ENCODE measurements at places on chromosomes 16 and 17.

DNA sequence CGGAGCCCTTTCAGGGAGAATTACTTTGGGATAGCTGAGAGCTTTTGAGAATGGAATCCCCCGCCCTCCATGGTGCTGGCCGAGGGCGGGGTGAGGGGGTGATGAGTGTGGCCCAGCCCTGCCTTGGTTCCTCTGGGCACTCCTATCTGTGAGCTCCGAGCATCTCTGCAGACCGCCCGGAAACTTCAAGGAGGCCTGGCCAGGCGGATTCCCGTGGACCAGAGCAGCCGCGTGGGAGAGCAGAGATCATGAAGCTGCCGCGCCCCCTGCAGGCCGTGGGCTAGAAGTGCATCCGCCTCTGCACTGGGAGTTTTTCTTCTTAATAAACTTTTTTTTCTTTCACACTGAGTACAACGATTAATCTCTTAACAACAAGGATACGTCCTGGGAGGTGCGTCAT lies 392.9 kb upstream of the EEF2KMT start:
- no peak for DNase-seq

DNA sequence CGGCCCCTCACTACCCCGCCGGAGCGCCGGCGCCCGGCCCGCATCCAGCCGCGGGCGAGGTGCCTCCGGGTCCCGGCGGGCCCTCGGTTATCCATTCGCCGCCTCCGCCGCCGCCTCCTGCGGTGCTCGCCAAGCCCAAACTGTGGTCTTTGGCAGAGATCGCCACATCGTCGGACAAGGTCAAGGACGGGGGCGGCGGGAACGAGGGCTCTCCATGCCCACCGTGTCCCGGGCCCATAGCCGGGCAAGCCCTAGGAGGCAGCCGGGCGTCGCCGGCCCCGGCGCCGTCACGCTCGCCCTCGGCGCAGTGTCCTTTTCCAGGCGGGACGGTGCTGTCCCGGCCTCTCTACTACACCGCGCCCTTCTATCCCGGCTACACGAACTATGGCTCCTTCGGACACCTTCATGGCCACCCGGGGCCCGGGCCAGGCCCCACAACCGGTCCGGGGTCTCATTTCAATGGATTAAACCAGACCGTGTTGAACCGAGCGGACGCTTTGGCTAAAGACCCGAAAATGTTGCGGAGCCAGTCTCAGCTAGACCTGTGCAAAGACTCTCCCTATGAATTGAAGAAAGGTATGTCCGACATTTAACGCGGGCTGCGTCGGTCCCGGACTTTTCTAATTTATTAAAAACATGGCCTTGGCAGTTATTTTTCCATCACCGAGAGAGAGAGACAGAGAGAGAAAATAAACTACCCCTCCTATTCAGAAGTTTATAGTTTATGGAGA lies 2.8 kb downstream of the IRX5 start:
- no peak for DNase-seq

DNA sequence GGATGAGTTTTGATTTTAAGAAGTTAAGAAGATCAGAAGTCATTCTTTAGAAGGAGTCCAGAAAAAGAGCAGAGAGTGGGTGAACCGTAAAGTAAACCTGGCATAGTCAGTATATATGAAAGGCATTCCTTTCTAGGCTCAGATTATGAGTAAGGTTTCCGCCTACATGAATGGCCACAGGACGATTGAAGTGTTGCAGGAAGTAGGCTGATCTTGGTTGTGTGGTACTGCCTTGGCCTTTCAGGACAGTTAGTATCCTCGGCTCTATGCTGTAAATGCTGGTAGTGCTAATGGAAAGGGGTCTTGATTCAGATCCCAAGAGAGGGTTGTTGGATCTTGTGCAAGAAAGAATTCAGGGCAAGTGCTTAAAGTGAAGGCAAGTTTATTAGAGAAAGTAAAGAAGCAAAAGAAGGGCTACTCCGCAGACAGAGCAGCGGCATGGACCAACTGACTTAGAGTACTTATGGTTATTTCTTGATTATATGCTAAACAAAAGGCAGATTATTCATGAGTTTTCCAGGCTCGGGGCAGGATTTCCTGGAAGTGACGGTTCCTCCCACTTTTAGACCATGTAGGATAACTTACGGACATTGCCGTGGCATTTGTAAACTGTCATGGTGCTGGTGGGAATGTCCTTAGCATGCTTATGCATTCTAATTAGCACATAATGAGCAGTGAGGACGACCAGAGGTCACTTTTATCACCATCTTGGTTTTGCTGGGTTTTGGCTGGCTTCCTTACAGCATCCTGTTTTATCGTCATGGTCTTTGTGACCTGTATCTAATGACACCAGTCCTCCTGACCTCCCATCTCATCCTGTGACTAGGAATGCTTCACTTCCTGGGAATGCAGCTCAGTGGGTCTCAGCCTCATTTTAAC lies 164.8 kb downstream of the SNX29 start:
- no peak for DNase-seq

DNA sequence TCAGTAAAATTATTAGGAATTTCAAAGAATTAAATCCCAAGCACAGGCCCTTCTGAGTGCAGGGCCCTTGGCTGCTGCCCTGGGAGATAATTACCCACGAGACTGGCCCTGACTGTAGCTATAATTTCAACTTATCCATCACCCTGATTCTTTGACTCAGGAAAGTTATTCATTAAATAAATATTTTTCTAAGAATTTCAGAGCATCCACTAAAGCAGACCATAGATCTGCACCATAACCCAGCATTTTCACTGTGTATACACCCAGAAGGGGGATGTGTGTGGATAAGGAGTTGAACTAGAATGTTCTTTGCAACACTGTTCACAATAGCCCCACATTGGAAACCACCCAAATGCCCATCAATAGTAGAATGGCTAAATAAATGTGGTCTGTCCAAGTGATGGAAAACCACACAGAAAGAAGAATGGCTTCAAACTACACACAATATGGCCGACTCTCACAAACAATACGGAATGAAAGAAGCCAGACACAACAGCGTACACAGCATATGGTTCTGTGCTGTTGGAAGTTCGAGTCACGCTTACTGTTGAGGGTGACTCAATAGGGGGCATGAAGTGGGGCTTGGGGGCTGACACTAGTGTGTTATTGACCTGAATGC lies 33.9 kb upstream of the MEAK7 start:
- no peak for DNase-seq

- peak; percentile 21 for DNase-seq
Observed at GRCh38 chr17:4485676-4486646, 12.7 kb upstream of the SPNS2 start.

DNA sequence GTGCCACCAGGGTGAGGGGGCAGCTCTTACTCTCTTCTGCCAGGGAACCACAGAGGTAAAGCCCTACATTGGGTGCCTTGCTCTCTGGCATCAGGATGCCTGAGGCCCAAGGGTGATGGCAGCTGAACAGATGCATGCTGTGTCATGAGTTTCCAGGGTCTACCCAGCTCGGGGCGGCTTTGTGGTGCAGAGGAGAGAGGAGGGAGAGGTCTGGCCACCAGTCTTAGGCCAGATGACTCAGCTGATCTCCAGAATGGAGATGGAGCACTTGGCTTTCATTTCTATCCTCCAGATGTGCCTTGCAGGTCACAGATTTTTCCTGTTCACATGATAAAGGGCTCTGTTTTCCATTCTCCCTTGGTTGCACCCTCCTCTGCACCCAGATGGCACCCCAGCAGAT lies 23.6 kb upstream of the USP22 start:
- no peak for DNase-seq

DNA sequence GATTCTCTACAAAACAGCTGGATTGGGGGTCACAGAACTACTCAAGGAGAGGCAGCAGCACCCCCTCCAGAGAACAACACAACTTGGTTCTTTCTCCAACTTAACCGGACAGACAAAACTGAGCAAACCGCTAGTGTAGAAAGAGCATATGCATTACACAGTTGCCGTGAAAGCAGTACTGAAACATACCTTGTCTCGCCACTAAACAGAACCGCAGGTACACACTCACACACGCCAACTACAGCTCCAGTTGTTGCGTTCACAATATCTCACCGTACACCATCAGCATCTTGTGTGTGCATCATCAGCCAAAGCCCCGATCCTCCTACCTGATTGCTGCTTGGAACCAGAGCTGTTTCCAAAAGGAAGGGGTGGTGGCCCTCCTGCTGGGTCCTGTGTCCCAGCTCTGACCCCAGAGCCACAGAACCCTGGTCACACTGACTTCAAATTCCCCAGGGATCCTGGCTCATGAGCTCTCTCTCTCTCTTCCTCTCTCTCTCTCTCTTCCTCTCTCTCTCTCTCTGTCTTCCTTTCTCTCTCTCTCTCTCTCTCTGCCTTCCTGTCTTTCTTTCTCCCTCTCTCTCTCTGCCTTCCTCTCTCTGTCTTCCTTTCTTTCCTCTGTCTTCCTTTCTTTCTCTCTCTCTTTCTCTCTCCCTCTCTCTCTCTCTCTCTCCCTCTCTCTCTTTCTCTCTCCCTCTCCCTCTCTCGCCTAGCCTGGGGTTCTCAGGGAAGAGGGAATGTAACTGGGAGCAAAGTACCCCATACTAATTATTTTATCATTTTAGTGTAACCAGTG lies 8.4 kb downstream of the PIMREG start:
- no peak for DNase-seq

GRCh38 chr17:28506763-28507487 lies 777 bp downstream of the FOXN1 start:
- no peak for DNase-seq

All from stimulated activated CD8-positive, alpha-beta memory T cell treated with anti-CD3 and anti-CD28 coated beads, Interleukin-7, amount 100 ng/mL, for 1 hour (primary cell).